Endothelial cell of umbilical vein (primary cell): ENCODE measurements at places on chromosomes 13 and 19. TPM values are rescaled to one million over a fixed set of nuclear protein-coding genes. Genes with fewer than 3 reads are reported as not detected.

The BSPH1 gene
- not detected in 2 replicates for total RNA-seq

The NOVA2 gene
- total RNA-seq, result 34.2 and 35.2 TPM in 2 replicates

The FCAR gene
- not detected in 2 replicates for total RNA-seq

The LILRB5 gene
- total RNA-seq, result not detected in 2 replicates

The NANOS3 gene
- total RNA-seq, result 3.4 and 4.4 TPM in 2 replicates

The FUT6 gene
- total RNA-seq, result not detected in 2 replicates

The JSRP1 gene
- not detected in 2 replicates for total RNA-seq

The COMP gene
- total RNA-seq, result not detected in 2 replicates

The ELSPBP1 gene
- not detected in 2 replicates for total RNA-seq

The BCKDHA gene
- total RNA-seq, result 12.9 and 16.5 TPM in 2 replicates

The PNMA8A gene
- 0.16 and 0.27 TPM in 2 replicates for total RNA-seq

The F7 gene
- total RNA-seq, result not detected in 2 replicates

The ZNF175 gene
- 16.5 and 21.4 TPM in 2 replicates for total RNA-seq

The NXNL1 gene
- total RNA-seq, result not detected in 2 replicates

The GIPC3 gene
- total RNA-seq, result 6.6 and 7.1 TPM in 2 replicates

The ZNF723 gene
- total RNA-seq, result not detected in 2 replicates

The KASH5 gene
- not detected in 2 replicates for total RNA-seq

The OLFM4 gene
- total RNA-seq, result not detected in 2 replicates

The FRY gene
- 75.8 and 86.7 TPM in 2 replicates for total RNA-seq

The OR2Z1 gene
- total RNA-seq, result not detected in 2 replicates

The MRPS12 gene
- total RNA-seq, result 46.0 and 49.3 TPM in 2 replicates

The OVOL3 gene
- not detected in 2 replicates for total RNA-seq

The F10 gene
- not detected in 2 replicates for total RNA-seq

The GZMM gene
- not detected in 2 replicates for total RNA-seq

The PCDH17 gene
- 4.2 and 5.0 TPM in 2 replicates for total RNA-seq

The BRME1 gene
- 1.5 and 2.5 TPM in 2 replicates for total RNA-seq

The CYP2S1 gene
- 1.6 and 4.5 TPM in 2 replicates for total RNA-seq

The KISS1R gene
- not detected in 2 replicates for total RNA-seq

The SIGLEC10 gene
- total RNA-seq, result not detected in 2 replicates

The CLASRP gene
- 70.7 and 77.0 TPM in 2 replicates for total RNA-seq

The CD79A gene
- total RNA-seq, result 0.35 TPM in 1 of 2 replicates, not detected in the other

The SERTM1 gene
- total RNA-seq, result not detected in 2 replicates

The CGB5 gene
- not detected in 2 replicates for total RNA-seq

The KLF1 gene
- not detected in 2 replicates for total RNA-seq

The SYT3 gene
- 0.53 TPM in 1 of 2 replicates, not detected in the other for total RNA-seq

The ADAMTS10 gene
- 17.4 and 18.9 TPM in 2 replicates for total RNA-seq

The KLK2 gene
- not detected in 2 replicates for total RNA-seq

The PALM3 gene
- 0.31 TPM in 1 of 2 replicates, not detected in the other for total RNA-seq

The TMEM221 gene
- total RNA-seq, result not detected in 2 replicates

The DNAAF3 gene
- 0.62 TPM in 1 of 2 replicates, not detected in the other for total RNA-seq

The LILRA5 gene
- total RNA-seq, result not detected in 2 replicates

The ZNF561 gene
- total RNA-seq, result 39.4 and 44.9 TPM in 2 replicates

The ZNF160 gene
- 16.4 and 19.7 TPM in 2 replicates for total RNA-seq

The LRG1 gene
- 0.31 and 0.42 TPM in 2 replicates for total RNA-seq
